Testis (tissue), 5 donors: ENCODE measurements at places on chromosomes 5 and 9.
A peak's percentile ranks its signal among the peaks of the same experiment; 100 is the strongest.

- no peak overlapping the region for H3K4me3 ChIP-seq
- H3K27me3 ChIP-seq, result no peaks in the 10 kb centered on the region
- no peaks in the 10 kb centered on the region for H3K36me3 ChIP-seq
- DNase-seq, result no peak
- H3K27ac ChIP-seq, result no peak overlapping the region
Observed at GRCh38 chr5:146291421-146292074, 47.1 kb upstream of the POU4F3 start.

GRCh38 chr9:134748591-134748990, 107.0 kb downstream of the COL5A1 start:
- DNase-seq, result no peak
- no peaks in the 10 kb centered on the region for H3K4me1 ChIP-seq
- H3K27me3 ChIP-seq, result no peaks in the 10 kb centered on the region
- no peak overlapping the region for H3K27ac ChIP-seq

GRCh38 chr5:78827725-78828124, 157.4 kb downstream of the ARSB start:
- no peak overlapping the region for H3K27ac ChIP-seq
- H3K36me3 ChIP-seq, result no peaks in the 10 kb centered on the region
- H3K4me1 ChIP-seq, result no peaks in the 10 kb centered on the region
- H3K4me3 ChIP-seq, result no peak overlapping the region
- DNase-seq, result no peak

DNA sequence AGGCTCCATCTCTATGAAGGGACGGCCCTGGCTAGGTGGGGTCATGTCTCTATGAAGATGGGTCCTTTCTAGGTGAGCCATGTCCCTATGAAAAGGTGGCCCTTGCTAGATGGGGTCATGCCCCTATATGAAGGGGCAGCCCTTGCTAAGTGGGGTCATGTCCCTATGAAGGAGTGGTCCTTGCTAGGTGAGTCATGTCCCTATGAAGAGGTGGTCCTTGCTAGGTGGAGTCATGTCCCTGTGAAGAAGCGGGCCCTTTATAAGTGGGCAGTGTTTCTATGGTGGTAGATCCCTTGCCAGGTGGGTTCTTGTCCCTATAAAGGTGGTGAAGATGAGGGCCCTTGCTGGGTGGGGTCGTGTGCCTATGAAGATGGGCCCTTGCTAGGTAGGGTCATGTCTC, 283.0 kb upstream of the IRX2 start:
- H3K4me3 ChIP-seq, result no peak overlapping the region
- DNase-seq, result no peak
- no peak overlapping the region for H3K27ac ChIP-seq
- no peaks in the 10 kb centered on the region for H3K36me3 ChIP-seq
- H3K4me1 ChIP-seq, result no peaks in the 10 kb centered on the region

GRCh38 chr9:135618866-135619598, 20.3 kb downstream of the GLT6D1 start:
- H3K4me3 ChIP-seq, result no peak overlapping the region
- H3K27me3 ChIP-seq, result no peaks in the 10 kb centered on the region
- H3K4me1 ChIP-seq, result no peaks in the 10 kb centered on the region
- no peaks in the 10 kb centered on the region for H3K36me3 ChIP-seq
- DNase-seq, result peak; percentile 9

DNA sequence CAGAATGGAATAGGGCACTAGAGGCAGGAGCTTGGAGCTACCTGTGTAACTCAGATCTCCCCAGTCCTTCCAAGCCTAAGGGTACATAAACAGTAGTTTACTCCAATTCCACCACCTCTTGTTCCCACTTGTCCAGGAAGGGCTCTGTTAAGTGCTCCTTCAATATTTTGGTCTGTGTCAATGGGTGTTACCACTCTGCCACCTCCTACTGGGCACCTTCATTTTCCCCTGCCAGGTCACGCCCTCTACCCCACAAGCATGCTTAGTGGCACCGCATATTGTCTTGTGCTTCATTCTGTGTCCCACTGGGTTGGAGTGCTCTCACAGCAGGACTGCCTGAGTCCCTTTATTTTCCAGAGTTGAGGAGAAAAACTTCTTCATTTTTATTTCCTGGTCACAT, 459.8 kb downstream of the ARHGEF28 start:
- H3K27me3 ChIP-seq, result no peaks in the 10 kb centered on the region
- H3K4me3 ChIP-seq, result no peak overlapping the region
- H3K4me1 ChIP-seq, result peaks cover 7% of the 10 kb centered on the region
- no peak overlapping the region for H3K27ac ChIP-seq
- DNase-seq, result no peak

- DNase-seq, result peak; percentile 4
- H3K27me3 ChIP-seq, result no peaks in the 10 kb centered on the region
- H3K4me1 ChIP-seq, result no peaks in the 10 kb centered on the region
- H3K27ac ChIP-seq, result no peak overlapping the region
- H3K36me3 ChIP-seq, result no peaks in the 10 kb centered on the region
Observed at GRCh38 chr9:113471566-113471965, 8.0 kb downstream of the RGS3 start.

DNA sequence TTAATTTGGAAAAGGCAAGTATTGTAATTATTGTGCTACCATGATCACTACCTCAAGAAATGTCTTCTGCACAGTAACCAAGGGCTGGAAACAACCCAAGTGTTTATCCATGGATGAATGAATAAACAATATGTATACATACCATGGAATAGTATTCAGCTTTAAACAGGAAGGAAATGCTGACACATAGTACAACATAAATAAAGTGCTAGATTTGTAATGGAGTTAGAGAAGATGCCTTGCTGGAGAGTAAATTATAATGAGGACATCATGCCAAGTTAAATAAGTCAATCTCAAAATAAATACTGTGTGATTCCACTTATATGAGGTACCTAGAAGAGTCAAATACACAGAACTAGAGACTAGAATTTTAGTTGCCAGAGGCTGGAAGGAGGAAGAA, 160.0 kb downstream of the CCDC192 start:
- DNase-seq, result no peak
- no peaks in the 10 kb centered on the region for H3K4me1 ChIP-seq
- no peaks in the 10 kb centered on the region for H3K36me3 ChIP-seq
- H3K27ac ChIP-seq, result no peak overlapping the region
- H3K4me3 ChIP-seq, result no peak overlapping the region
- no peaks in the 10 kb centered on the region for H3K27me3 ChIP-seq

GRCh38 chr9:37574241-37574721, 1.9 kb downstream of the FBXO10 start:
- H3K27ac ChIP-seq, result no peak overlapping the region
- DNase-seq, result no peak
- no peaks in the 10 kb centered on the region for H3K27me3 ChIP-seq

- H3K4me1 ChIP-seq, result no peaks in the 10 kb centered on the region
- H3K36me3 ChIP-seq, result no peaks in the 10 kb centered on the region
- no peak for DNase-seq
- H3K4me3 ChIP-seq, result no peak overlapping the region
Observed at GRCh38 chr5:13692172-13692571, 252.3 kb downstream of the DNAH5 start.

GRCh38 chr5:141384471-141385267, 2.1 kb downstream of the PCDHGA7 start:
- H3K4me3 ChIP-seq, result no peak overlapping the region
- H3K4me1 ChIP-seq, result no peaks in the 10 kb centered on the region
- no peaks in the 10 kb centered on the region for H3K36me3 ChIP-seq
- no peaks in the 10 kb centered on the region for H3K27me3 ChIP-seq

- H3K36me3 ChIP-seq, result no peaks in the 10 kb centered on the region
- DNase-seq, result no peak
- no peaks in the 10 kb centered on the region for H3K4me1 ChIP-seq
Observed at GRCh38 chr5:3342271-3343100, 253.1 kb upstream of the IRX1 start.

- no peak for DNase-seq
- H3K27me3 ChIP-seq, result no peaks in the 10 kb centered on the region
- H3K27ac ChIP-seq, result no peak overlapping the region
- no peaks in the 10 kb centered on the region for H3K4me1 ChIP-seq
Observed at GRCh38 chr9:8717146-8717545, 917.6 kb upstream of the DMAC1 start.

DNA sequence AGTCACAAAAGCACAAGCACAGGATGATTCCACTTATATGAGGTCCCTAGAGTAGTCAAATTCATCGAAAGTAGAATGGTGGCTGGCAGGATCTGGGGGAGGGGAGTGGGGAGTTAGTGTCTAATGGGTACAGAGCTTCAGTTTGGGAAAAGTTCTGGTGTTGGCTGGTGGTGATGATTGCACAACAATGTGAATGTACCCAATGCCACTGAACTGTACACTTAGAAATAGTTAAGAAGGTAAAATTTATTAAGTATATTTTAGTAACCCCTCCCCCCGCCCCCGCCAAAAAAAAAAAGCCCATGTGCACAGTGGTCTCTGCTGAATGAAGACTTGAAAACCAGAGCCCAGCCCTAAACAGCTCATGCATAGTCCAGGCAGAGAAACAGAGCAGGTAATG, 24.8 kb upstream of the GTF3C5 start:
- H3K4me3 ChIP-seq, result no peak overlapping the region
- H3K27ac ChIP-seq, result no peak overlapping the region
- H3K4me1 ChIP-seq, result no peaks in the 10 kb centered on the region

DNA sequence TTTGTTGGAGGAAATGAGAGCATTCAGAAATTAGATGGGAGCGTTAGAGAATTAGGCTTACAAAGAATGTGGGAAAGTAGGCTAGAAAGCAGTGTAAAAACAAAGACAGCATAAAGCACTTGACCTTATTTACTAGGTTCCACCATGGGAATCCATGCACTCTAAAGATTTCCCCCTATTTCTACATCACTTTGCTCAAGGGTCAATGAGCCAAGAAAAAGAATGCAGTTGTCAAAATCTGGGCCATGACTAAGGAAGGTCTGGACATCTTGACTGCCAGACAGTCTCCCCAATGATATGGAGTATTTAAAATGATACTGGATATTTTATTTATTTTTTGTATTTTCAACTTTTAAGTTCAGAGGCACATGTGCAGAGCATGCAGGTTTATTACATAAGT, 3.4 kb downstream of the TLR4 start:
- H3K36me3 ChIP-seq, result no peaks in the 10 kb centered on the region
- no peaks in the 10 kb centered on the region for H3K4me1 ChIP-seq
- H3K27me3 ChIP-seq, result no peaks in the 10 kb centered on the region
- DNase-seq, result no peak
- no peak overlapping the region for H3K4me3 ChIP-seq

- H3K27me3 ChIP-seq, result no peaks in the 10 kb centered on the region
- no peaks in the 10 kb centered on the region for H3K36me3 ChIP-seq
- H3K27ac ChIP-seq, result no peak overlapping the region
- peaks cover 8% of the 10 kb centered on the region for H3K4me1 ChIP-seq
Observed at GRCh38 chr9:113380869-113381378, 4.1 kb upstream of the HDHD3 start.

DNA sequence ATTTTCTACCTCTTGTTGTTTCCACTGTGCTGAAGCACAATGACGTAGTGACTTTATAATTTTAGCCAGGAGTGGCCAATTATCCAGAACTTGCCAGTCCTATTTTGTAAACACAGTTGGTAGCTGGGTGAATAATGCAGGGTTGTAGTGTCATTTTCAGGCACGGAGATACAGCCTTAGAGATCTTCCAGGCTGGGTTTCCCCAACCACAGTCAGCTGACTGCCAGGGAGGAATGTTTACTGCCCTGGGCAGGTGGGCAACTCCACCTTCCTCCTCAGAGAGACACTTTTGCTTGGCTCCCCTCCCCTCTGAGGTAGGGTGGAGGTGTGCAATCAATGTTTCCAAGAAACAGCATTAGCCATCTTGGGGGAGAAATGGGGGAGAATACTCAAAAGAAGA, 228.1 kb upstream of the NR4A3 start:
- DNase-seq, result no peak
- no peak overlapping the region for H3K4me3 ChIP-seq
- H3K36me3 ChIP-seq, result no peaks in the 10 kb centered on the region
- no peaks in the 10 kb centered on the region for H3K27me3 ChIP-seq
- no peaks in the 10 kb centered on the region for H3K4me1 ChIP-seq

- H3K36me3 ChIP-seq, result no peaks in the 10 kb centered on the region
- H3K27me3 ChIP-seq, result no peaks in the 10 kb centered on the region
- no peak overlapping the region for H3K4me3 ChIP-seq
- DNase-seq, result no peak
- H3K4me1 ChIP-seq, result peaks cover 4% of the 10 kb centered on the region
Observed at GRCh38 chr5:127369796-127370195, 79.2 kb downstream of the MEGF10 start.

GRCh38 chr9:75046725-75047345, 18.7 kb upstream of the CARNMT1 start:
- DNase-seq, result no peak
- no peak overlapping the region for H3K4me3 ChIP-seq
- H3K4me1 ChIP-seq, result no peaks in the 10 kb centered on the region

- H3K4me1 ChIP-seq, result no peaks in the 10 kb centered on the region
- no peaks in the 10 kb centered on the region for H3K27me3 ChIP-seq
- DNase-seq, result no peak
Observed at GRCh38 chr5:158899211-158899610, 200.5 kb downstream of the EBF1 start.

GRCh38 chr9:36416890-36417289, 16.8 kb upstream of the RNF38 start:
- no peaks in the 10 kb centered on the region for H3K4me1 ChIP-seq
- no peaks in the 10 kb centered on the region for H3K36me3 ChIP-seq
- no peak overlapping the region for H3K4me3 ChIP-seq
- H3K27ac ChIP-seq, result no peak overlapping the region
- H3K27me3 ChIP-seq, result no peaks in the 10 kb centered on the region
- DNase-seq, result no peak

DNA sequence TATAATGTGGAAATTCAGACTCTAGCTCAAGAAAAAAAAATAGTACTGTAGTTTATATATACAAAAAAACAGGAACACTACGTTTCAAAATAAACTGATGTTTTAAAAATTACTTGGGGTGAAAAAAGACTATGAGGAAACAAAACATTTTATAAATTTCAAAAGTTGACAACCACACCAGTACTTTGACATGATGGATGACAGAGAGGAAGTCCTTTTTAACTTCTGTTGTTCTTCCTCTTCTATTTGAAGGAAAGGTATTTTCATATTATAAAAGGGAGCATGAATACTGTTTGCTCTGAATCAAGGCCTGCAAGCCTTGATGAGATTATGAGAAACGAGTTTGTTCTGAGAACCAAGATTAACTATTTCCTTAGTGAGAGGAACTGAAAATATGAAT, 456.9 kb downstream of the TAF11L14 start:
- no peaks in the 10 kb centered on the region for H3K4me1 ChIP-seq
- H3K4me3 ChIP-seq, result no peak overlapping the region
- H3K27ac ChIP-seq, result no peak overlapping the region
- H3K27me3 ChIP-seq, result no peaks in the 10 kb centered on the region
